ENCODE measurements at places on chromosomes 16 and 17.

- DNase-seq = no peak
Measured at GRCh38 chr17:52306314-52306713, 147.8 kb upstream of the CA10 start.

DNA sequence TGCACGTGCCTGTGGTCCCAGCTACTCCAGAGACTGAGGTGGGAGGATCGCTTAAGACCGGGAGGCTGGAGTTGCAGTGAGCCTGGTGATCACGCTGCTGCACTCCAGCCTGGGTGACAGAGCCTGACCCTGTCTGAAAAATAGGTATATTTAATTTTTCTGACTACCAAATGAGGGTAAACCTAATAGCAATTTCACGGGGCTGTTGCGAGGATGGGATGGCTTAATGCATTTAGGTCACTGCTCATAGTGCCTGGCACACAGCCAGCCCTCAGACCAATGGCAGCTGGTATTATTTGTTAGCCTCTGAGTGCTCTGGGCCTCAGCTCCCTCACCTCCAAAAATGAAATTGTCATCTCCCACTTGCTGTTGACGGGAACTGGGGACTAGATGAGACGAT is 5.9 kb upstream of the CDIP1 start:
- no peak for DNase-seq

DNA sequence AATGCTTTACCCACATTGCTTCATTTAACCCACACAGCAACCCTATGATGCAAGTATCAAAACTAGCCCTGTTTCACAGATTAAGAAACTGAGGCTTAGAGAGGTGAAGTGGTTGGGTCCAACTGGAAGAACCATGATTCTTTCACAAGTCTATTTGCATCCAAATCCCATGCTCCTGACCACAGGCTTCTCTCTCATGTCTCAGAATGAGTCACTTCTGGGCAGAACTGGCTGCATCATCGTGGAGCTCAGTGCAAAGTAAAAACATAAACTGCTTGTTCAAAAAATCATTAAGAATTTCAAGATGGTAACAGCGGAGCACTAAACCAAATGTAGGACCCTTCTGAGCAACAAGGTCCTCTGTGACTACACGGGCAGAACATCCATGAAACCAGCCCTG is 20.2 kb upstream of the CES1 start:
- no peak for DNase-seq

- no peak for DNase-seq
Measured at GRCh38 chr17:34667656-34668055, 88.3 kb downstream of the TMEM132E start.

DNA sequence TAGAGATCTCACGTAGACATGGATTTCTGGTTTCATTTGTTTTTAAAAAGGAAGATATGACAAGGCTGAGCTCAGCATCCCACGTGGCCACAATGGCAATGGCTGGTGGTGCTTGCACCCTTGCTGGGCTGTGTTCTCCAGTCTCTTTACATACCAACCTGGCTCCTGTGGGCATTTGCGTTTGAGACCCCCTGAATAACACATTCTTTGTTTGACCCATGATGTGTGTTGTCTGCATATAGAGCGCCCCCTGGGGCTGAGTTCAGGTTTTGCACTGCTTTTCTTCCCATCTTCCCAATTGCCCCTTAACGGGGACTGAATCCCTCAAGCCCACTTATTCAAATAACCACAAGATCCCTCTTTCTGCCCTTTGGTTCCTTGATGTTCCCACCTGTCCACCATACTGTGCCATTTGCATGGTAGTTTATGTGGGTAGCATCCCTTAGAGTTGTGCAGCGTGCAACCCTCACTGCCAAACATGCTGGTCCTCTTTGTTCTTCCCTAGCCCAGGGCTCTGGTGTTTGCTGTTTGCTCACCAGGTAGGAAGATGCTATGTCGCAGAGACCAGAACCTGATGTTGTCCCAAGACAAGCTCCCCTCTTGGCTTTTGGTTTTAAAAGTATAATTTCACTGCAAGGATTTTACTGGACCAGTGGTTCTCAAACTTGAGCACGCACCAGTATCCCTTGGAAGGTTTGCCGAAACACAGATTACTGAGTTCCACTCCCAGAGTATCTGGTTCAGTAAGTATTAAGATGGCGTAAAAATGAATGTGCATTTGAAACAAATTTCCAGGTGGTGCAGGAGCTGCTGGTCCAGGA is 38.5 kb upstream of the NKD1 start:
- DNase-seq = no peak

- DNase-seq = no peak
Measured at GRCh38 chr17:32870969-32871368, 6.0 kb downstream of the MYO1D start.

DNA sequence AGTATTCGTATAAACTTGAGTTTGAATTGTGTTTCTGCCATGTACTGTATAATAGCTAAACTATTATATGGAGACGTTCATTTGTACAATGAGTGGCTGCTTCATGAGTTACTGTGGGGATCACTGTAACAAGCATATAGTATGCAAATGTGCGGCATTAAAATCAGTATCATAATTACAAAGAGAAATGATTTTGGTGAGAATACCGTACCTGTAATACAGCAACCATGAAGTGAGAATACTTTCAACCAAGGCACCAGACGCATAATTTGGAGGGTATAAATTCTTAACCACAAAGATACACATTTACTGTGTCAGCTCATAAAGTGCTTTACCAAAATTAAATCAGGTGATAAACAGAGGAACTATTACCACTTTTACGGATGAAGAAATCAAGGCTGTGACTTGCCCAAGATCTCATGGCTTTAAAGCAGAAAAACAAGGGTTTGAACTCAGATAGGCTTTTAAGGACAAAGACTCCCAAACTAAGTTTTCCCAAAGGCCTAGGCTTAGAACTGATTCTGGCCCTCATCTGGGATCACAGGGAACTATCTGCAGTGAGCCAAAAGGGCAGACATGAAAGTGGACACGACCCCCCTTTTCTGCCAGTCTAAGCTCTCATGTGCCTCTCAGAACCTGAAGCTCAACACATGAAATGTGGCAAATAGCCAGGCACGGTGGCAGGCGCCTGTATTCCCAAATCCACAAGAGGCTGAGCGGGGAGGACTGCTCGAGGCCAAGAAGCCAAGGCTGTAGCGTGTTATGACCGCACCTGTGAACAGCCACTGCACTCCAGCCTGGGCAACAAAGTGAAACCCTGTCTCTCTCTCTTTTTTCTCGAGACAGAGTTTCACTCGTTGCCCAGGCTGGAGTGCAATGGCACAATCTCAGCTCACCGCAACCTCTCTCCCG is 6.4 kb downstream of the RPS15A start:
- DNase-seq = no peak

- no peak for DNase-seq
Measured at GRCh38 chr17:58829172-58829637, 73.6 kb downstream of the PPM1E start.

DNA sequence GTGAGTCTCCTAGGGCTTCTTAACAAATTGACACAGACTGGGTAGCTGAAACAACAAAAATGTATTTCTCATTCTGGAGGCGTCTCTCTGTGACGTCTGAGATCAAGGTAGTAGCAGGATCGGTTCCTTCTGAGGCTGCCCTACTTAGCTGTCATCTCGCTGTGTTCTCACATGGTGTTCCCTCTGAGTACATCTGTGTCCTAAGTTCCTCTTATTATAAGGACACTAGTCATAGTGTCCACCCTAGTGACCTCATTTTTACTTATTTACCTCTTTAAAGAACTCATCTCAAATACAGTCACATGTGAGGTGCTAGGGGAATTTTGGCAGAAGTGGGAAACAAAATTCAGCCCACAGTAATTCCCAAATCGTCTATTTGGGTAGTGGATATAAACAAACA is 529.1 kb downstream of the NPIPA7 start:
- DNase-seq = no peak

DNA sequence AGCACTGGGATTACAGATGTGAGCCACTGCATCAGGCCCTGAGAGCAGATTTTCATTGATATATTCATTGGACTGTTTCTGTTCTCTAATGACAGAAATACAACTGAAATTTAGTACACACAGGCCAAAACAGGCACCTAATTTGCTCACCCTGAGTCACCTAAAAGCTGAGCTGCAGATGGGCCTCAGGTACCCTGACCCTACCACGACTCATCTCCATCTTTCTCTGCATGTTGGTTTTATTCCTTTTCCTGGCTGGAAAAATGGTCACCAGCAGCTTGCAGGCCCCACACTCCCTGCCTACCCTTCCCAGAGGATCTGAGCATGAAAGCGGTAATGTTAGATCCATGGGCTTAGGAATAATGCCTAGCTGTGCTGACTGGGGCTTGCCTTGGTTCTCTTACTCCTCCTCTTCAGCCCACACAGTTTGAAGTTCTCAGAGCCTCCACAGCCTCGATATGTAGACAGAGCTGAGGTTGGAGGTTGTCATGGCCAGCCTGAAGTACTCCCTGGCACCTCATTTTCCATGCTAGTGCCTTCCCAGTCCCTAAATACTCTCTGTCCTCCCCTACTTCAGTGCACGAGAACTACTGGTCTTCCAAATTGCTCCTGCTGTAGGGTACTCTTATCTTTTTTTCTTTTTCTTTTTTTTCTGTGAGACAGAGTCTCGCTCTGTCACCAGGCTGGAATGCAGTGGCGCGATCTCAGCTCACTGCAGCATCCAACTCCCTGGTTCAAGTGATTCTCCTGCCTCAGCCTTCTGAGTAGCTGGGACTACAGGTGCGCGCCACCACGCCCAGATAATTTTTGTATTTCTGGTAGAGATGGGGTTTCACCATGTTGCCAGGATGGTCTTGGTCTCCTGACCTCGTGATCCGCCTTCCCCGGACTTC is 51.1 kb downstream of the CENPV start:
- no peak for DNase-seq

DNA sequence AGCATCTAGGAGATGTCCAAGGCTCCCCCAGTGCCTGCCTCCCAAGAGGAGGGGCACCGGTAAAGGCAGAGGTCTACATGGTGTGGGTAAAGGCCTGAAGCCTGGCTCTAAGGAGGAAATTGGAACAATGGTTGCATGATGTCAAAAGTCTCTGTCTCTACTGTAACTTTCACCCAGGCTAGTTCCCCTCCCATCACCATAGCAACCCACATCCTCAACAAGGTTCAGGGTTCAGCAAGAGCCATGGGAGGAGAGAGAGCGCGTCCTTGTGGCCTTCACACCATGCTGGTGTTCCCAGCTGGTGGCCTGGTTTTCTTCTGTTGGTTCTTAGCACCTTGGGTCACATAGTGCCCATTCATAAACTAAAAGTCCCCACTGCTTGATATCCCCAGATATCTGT is 196.7 kb upstream of the CDH5 start:
- no peak for DNase-seq

GRCh38 chr17:6930749-6931148 is 65.1 kb upstream of the ALOX12 start:
- DNase-seq = no peak

- no peak for DNase-seq
Measured at GRCh38 chr16:69064764-69065313, 40.6 kb upstream of the HAS3 start.

GRCh38 chr17:62913991-62914570 is 52.0 kb upstream of the TANC2 start:
- DNase-seq = no peak
